ENCODE measurements at places on chromosomes 1 and 21.

DNA sequence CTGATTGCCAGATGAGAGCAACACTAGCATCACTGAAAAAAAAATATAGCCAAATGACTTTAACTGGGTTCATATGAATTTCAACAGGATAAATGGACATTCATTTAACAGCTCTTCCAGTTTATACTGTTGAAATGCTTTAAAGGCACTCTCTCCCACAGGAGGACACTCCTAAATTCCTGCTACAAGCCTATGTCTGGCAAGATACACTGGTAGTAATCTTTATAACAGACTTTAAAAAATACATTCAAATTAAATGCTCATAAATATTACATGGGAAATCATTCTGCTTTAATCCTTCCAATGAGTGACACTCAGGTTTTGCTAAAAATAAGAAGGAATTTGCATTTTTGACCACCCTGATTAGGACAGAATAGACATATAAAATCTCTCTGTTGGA lies 526.7 kb upstream of the ADAMTS5 start:
- no peak for DNase-seq

GRCh38 chr1:163290025-163290640 lies 31.6 kb upstream of the NUF2 start:
- no peak for DNase-seq

- DNase-seq: no peak
These were observed 57.4 kb downstream of the SLX9 start for GRCh38 chr21:44996983-44997936.

GRCh38 chr21:39714331-39714730 lies 30.7 kb upstream of the IGSF5 start:
- no peak for DNase-seq

GRCh38 chr1:34808051-34808810 lies 15.4 kb downstream of the GJA4 start:
- no peak for DNase-seq

DNA sequence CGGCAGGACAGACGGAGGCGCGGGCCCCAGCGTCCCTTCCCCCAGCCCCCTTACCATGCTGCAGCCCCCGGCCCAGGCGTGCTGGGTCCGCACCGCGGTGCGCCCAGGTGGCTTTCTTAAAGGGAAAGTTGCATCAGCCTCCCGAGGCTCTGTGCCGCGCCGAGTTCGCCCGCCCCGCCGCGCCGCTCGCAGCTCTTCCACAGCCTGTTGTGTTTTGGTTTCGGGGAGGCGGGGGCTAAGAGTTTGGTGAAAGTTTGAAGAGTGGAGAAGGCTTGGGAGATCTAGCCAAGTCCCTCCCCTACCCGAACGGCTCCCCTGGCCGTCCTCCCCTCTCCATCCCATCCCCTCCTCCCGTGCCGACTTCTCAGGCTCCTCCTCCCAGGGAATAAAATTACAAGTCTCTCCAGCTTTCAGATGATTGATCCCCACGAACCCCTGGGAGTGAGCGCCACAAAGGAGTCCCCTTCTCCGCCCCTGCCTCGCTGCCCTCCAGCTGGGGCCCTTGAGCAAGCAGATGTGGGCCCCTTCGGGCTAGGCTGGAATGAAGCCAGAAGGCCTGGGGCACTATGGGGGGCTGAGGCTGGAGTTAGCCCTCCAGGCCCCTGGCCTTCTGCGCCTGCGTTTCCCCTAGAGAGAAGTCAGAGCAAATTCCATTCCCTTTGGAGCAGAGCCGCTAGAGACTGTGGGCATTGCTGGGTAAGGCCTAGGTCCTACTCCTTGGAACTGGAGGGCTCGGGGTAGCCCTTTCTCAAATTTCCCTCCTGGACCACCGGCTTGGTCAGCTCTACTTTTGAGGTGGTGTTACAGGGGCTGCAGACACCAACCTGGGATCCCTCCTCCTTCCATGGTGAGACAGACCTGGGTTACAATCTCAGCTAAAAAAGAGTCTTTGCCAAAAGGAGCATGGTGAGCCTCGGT lies at the start of gene SLC6A9:
Gene SLC6A9, minus strand, starts transcription at position 211 of the 918 bp plus-strand sequence. CDS start 7,185 bp downstream, outside the sequence.
- peak; percentile 25 for DNase-seq

- no peak for DNase-seq
These were observed 100.0 kb upstream of the NRIP1 start for GRCh38 chr21:15164678-15165303.

Measured in activated naive CD4-positive, alpha-beta T cell (primary cell).